ENCODE measurements at places on chromosomes 13 and 19. TPM values are rescaled to one million over a fixed set of nuclear protein-coding genes. Genes with fewer than 3 reads are reported as not detected.

The EEF1AKMT1 gene
- 9.0 TPM for total RNA-seq

GRCh38 chr13:100269837-100270236 is 180.9 kb downstream of the PCCA start:
- H3K4me1 ChIP-seq, result no peaks in the 10 kb centered on the region
- no peak overlapping the region for H3K4me3 ChIP-seq
- H3K27me3 ChIP-seq, result no peaks in the 10 kb centered on the region
- no peak for DNase-seq
- peaks cover 7% of the 10 kb centered on the region for H3K36me3 ChIP-seq
- no peak overlapping the region for H3K27ac ChIP-seq

- no peaks in the 10 kb centered on the region for H3K36me3 ChIP-seq
- no peak overlapping the region for H3K27ac ChIP-seq
- H3K4me3 ChIP-seq, result no peak overlapping the region
- no peaks in the 10 kb centered on the region for H3K4me1 ChIP-seq
Observed at GRCh38 chr13:101341464-101341863, 74.8 kb downstream of the NALCN start.

The C1QTNF9B gene
- not detected for total RNA-seq

GRCh38 chr19:18194554-18195238 is 1.7 kb downstream of the MPV17L2 start:
- H3K36me3 ChIP-seq, result peaks cover 4% of the 10 kb centered on the region
- H3K4me1 ChIP-seq, result peaks cover 15% of the 10 kb centered on the region
- H3K27me3 ChIP-seq, result no peaks in the 10 kb centered on the region
- peak overlapping the region; percentile 45 for H3K27ac ChIP-seq

- DNase-seq, result no peak
- H3K4me3 ChIP-seq, result peak overlapping the region; percentile 58
- H3K4me1 ChIP-seq, result peaks cover 9% of the 10 kb centered on the region
Observed at GRCh38 chr19:18612051-18612771, 459 bp upstream of the TMEM59L start.

The PSG1 gene
- not detected for total RNA-seq

DNA sequence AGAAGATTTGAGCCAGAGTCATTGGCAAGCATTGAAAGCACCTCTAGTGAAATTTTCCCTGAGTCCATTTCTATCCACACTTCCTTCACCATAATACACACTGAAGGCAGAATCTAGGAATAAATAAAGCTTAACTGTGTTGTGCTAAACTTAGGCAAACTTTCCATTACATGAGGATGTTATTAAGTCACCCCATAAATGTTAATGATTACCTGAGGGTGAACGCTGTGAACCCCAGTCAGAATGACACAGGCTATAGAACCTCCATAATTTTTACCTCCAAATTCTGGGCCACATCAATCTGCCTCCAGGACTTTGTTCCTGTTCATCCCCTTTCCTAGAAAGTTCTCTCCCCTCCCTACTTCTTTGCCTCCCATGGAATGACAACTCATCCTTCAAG is 71.0 kb downstream of the RAP2A start:
- no peak overlapping the region for H3K4me3 ChIP-seq
- no peaks in the 10 kb centered on the region for H3K36me3 ChIP-seq
- H3K4me1 ChIP-seq, result no peaks in the 10 kb centered on the region
- peaks cover 20% of the 10 kb centered on the region for H3K27me3 ChIP-seq

GRCh38 chr13:30355384-30355699 is 48.0 kb upstream of the KATNAL1 start:
- no peak overlapping the region for H3K4me3 ChIP-seq
- H3K27ac ChIP-seq, result peak overlapping the region; percentile 15

- DNase-seq, result no peak
- no peaks in the 10 kb centered on the region for H3K27me3 ChIP-seq
- H3K27ac ChIP-seq, result no peak overlapping the region
- H3K4me3 ChIP-seq, result no peak overlapping the region
- no peaks in the 10 kb centered on the region for H3K4me1 ChIP-seq
Observed at GRCh38 chr19:21691661-21692060, 75.7 kb downstream of the ZNF100 start.

DNA sequence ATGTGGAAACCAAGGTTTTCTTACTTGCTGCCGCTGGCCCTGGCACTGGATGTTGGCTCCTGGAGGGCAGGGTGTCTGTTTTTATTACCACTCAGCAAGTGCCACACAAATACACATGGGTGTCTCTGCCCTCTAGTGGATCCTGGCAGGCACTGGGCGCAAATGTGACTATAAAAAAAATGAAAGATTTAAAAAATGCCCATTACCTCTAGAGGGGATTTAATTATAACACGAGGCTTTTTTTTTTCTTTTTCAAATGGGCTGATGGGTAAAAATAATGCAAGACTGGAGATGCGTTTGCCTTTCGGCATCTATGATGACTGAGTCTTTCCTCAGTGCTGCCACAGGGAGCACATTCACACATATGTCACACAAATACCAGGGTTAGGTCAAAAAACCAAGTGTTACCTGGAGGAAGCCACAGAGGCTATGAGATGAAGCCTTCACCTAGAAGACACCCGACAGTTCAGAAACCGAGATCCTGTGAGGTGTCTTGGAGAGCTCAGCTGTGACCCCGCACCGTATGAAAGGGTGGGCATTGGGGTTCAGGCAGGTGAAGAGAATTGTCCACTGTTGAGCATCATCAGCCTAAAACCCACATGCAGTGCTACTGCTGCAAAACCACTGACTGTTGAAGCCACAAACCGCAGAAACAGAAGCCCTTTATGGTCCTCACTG is 25.7 kb downstream of the CHAMP1 start:
- peak overlapping the region; percentile 5 for H3K27ac ChIP-seq
- H3K4me1 ChIP-seq, result peaks cover 21% of the 10 kb centered on the region
- no peak for DNase-seq
- peaks cover 27% of the 10 kb centered on the region for H3K27me3 ChIP-seq

DNA sequence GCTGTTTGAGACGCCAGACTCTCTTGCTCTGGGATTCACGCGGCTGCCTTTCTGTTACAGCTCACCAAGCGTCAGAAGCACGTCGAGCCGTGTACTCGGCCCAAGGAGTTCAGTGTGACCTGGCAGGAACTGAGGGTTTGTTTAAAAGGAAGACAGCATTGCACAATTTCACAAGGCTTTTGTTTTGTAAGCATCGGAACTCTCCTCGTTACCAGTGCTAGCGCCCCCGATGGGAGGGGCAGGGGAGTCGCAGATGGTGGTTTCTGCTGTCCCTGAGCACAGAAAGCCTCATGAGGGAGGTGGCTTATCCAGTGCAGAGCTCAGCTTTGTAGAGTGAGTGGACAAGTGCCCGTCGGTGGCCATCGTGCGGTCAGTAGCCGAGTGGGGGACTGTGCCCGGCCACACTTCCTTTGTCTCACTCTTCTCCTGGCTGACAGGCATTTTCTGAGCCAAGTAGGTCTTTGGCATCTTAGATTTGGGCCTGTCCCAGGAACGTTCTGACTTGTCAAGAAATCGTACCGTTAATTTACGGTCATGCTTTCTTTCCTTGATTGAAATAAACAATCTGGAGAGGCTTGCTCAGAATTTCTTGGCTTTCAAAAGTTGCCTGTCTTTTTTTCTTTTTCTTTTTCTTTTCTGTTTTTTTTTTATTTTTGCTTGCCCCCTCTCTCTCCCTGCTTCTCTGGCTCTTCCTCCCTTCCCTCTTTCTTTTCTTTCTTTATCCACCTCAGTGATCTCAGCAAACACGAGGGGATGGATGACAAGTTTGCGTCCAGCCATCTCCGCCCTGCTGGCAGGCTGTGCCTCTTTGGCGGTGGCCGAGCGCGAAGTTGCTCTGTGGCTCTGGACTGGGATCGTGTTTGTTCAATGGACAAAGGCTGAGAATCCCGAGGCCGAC is 7.7 kb downstream of the KDM4B start:
- peaks cover 16% of the 10 kb centered on the region for H3K4me1 ChIP-seq
- no peak overlapping the region for H3K27ac ChIP-seq
- no peaks in the 10 kb centered on the region for H3K27me3 ChIP-seq
- peaks cover 2% of the 10 kb centered on the region for H3K36me3 ChIP-seq

The CEACAM8 gene
- not detected for total RNA-seq

The CYP4F3 gene
- total RNA-seq, result not detected

GRCh38 chr13:23570099-23570920 is at the start of gene TNFRSF19:
TSS of gene TNFRSF19 (plus strand) at chr13:23570412. CDS start at chr13:23590184, 19,772 bp downstream.
- no peak within 1 kb of the TSS for H3K4me3 ChIP-seq
- H3K4me1 ChIP-seq, result no peaks in the 10 kb centered on the region
- H3K27ac ChIP-seq, result no peak within 1 kb of the TSS
- no peaks in the 10 kb centered on the region for H3K36me3 ChIP-seq

GRCh38 chr13:110649551-110649950 is 34.2 kb downstream of the NAXD start:
- H3K4me1 ChIP-seq, result peaks cover 5% of the 10 kb centered on the region
- H3K36me3 ChIP-seq, result peaks cover 4% of the 10 kb centered on the region
- DNase-seq, result no peak
- H3K4me3 ChIP-seq, result no peak overlapping the region
- no peak overlapping the region for H3K27ac ChIP-seq

DNA sequence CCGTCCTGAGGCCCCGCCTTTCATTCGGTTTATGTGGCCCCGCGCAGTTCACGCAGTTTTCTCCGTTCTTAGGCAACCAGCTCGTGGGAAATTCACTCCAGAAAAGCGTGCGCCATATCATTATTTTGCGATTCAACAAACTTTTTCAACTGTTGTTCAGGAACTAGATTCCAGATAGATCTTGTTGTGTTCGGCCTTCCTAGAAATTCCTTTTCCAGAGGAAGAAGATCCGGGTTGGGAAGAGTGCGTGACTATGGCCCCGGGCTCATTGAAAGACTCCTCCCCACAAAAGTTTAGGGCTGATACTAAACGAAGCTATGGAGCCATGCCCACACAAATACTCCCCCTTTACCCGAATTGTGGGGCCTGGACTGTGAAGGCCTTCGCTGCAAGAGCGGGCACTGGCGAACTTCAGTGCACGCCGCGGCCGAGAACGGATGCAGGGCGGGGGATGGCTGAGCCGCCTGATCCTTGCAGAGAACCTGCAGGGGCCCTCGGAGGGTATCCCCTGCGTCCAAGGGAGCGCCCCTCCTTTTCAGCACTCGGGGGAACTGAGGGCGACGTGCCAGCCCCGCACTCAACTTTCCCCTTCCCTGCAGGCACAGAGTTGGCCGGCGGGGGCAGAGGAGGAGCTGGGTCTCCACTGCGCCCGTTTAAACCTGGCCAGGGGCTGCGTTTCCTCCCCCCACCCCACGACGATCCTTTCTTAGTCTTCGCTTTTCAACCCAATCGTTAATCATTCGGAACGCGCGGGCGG is 904 bp upstream of the SOX1 start:
- DNase-seq, result no peak
- H3K36me3 ChIP-seq, result peaks cover 3% of the 10 kb centered on the region
- H3K27me3 ChIP-seq, result peaks cover 63% of the 10 kb centered on the region
- no peak overlapping the region for H3K4me3 ChIP-seq
- peak overlapping the region; percentile 74 for H3K27ac ChIP-seq

The NLRP11 gene
- not detected for total RNA-seq

GRCh38 chr13:31801088-31801487 is 61.8 kb downstream of the RXFP2 start:
- no peaks in the 10 kb centered on the region for H3K36me3 ChIP-seq
- DNase-seq, result no peak
- no peak overlapping the region for H3K27ac ChIP-seq

The GNA15 gene
- 19.5 TPM for total RNA-seq

The IFNL1 gene
- not detected for total RNA-seq

Data from activated naive CD8-positive, alpha-beta T cell treated with anti-CD3 and anti-CD28 coated beads, Interleukin-2, amount 10 ng/mL, durations not matched to agents 7 days and 5 days (primary cell).